ENCODE measurements at places on chromosomes 5 and 9. TPM values are rescaled to one million over a fixed set of nuclear protein-coding genes. Genes with fewer than 3 reads are reported as not detected.

The IL7R gene
- 0.27 TPM for total RNA-seq

The SPAG8 gene
- total RNA-seq, result 4.0 TPM

The EXD3 gene
- 15.2 TPM for total RNA-seq

The YIPF5 gene
- total RNA-seq, result 38.6 TPM

The FBXW11 gene
- total RNA-seq, result 91.2 TPM

The ISL1 gene
- not detected for total RNA-seq

The BBLN gene
- total RNA-seq, result 24.9 TPM

The QRFP gene
- not detected for total RNA-seq

DNA sequence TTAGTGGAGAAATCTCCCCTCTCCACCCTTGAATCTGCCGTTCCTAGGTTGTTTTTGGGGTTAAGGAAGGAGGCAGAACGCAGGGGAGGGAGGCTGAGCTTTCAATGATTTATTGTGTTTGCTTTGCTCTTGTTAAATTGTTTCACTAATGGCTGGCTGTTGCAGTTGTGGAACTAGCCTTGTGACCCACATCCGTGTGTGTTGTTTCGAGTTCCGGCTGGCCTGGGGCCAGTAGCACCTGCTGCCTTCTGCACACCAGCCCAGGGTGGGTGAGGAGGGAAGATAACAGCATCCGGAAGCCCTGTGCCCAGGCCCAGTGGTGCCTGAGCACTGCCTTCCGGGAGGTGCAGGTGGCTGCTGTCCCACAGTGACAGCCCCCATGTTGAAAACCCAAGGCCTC, 3.6 kb downstream of the ERGIC1 start:
- DNase-seq, result no peak

DNA sequence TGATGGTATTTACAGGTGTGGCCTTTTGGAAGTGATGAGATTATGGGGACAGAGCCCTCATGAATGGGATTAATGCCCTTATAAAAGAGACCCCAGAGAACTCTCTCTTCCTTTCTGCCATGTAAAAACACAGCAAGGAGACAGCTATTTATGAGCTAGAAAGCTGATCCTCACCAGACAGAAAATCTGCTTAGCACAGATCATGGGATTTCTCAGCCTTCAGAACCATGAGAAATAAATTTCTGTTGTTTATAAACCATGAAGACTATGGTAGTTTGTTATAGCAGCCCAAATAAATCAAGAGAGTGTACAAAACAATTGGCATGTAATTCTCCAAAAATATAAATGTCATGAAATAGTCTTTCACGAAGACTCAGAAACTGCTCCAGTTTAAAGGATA, 211.0 kb downstream of the PDE4D start:
- no peak for DNase-seq

GRCh38 chr5:99072846-99073245, 144.0 kb upstream of the CHD1 start:
- no peak for DNase-seq

DNA sequence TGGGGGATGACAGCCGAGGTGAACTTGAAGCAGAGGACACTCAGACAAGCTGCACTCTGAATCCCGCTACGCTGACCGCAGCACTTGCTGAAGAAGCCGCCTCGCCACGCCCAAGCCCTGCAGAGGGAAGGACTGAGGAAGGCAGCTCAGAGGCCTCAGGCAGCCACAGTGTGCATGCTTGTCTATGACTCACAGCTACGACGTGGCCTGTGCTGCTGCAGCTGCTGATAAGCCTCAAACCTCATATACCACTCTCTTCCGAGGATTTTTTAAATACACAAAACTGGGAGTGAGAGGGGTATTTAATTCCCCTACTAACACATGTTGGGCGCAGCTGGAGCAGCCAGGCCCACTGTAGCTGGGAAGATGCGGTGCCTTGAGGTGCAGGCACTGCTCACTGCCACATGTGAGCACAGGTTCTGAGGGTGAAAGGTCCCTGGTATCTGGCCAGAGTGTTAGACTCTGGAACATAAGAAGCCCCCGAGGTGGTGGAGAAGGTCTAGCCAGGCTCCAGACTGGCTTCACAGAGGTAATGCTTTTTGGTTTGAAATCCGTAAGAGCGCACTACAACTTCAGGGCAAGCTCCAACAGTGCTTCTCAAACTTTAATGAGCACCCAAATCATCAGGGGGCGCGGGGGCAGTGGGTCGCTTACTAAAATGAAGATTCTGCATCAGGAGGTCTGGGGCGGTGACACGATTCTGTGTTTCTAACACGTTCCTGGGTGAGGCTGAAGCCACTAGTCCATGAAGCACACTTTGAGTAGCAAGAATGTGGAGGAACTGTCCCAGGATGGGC, 196.8 kb downstream of the AUH start:
- no peak for DNase-seq

DNA sequence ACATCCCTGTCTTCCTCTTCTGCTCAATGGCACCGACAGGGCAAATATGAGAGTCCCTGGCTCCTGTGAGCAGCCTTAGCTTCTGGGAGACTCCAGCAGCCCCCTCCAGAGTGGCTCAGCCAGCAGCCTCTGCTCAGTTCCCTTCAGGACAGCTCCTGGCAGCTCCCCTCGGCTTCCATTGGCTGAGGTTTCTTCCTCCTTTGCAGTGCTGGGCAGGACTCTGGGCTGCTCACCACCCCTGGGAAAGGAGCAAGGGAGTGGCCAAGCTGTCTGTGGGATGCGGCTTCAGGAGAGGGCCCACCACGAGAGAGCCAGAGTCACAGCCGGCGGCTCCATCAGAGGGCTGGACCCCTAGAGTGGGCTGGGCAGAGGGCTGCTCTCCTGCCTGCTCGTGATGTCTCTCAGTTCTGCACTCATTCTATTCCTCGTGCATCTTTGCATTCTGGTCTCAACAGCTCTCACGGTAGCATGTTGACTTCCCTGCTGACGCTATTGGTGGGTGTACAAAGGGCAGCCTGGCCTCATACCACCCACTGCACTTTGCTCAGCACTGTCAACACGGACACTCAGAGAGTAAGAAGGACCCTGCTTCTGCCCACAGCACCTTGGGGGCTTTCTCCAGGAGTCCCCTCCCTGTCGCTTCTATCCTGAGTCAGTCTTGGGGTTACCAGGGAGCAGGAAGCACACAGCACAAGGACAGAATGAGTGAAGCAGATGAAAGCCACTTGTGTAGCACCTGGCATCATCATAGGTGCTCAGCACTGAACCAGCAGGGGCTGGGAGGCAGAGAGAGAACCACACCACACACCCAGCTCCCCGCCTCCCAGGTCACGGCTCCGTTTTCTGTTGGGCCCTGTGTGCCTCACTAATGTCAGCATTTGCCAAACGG, 80.9 kb upstream of the ALDH1B1 start:
- no peak for DNase-seq

DNA sequence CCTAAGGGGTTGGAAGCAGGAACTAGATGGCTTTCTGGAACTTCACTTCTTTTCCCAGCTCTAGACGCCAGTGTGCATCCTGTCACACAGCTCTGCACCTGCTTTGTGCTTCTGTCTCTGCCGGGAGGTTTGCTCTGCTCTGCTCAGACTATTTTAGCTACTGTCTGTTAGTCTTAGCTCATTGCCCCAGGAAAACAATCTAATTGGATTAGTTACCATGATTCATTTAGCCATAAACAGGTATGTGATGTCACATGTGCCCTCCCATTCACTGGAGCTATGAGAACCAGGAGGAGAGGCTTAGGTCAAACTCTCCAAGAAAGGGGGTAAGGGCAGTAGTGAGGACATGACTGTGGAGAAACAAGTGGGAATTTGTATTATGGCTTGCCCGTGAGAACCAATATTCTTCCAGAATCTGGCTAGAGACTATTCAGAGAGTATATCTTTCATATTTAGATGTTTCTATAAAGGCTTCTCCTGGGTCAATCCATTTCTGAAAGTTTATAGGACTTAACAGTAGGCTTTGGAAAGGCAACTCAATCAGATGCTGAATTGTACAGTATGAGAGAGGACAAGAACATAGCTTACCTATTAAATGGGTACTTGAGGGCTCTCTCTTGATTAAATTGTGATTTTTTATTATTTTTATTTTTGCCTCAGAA, 22.4 kb upstream of the NREP start:
- no peak for DNase-seq

GRCh38 chr9:136769710-136770191, 5.4 kb upstream of the LCN15 start:
- DNase-seq, result peak; percentile 47

- DNase-seq, result no peak
Measured at GRCh38 chr9:95605816-95606488, 89.2 kb upstream of the PTCH1 start.

GRCh38 chr9:89054865-89055495, 63.7 kb downstream of the S1PR3 start:
- no peak for DNase-seq

DNA sequence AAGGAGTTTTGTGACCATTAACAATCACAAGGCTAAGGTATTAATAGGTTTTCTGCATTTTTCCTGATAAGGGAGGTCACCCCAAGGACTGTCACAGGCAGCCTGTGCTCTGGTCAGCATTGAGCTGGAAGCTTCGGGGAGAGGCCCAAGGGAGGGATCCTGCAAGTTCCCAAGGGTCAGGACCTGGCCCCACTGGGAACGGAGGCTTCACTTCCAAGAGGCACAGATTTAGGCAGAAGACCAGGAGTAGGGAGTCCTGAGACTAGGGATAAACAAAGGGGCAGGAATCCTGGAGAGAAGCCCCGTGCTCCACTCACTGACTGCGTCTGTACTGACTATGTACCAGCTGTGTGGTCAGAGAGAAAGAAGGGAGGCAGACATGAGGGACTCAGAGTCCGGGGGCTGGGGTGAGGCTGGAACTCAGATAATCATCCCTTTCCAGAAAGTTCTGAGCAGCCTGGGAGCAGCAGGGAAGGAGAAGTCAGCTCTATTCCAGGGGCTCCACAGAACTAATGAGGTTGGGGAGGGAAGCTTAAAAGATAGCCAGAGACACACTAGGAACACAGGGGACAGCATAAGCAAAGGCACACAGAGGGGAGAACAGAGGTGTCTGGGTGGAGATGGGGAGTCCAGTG, 37.8 kb downstream of the B4GALT1 start:
- no peak for DNase-seq

- DNase-seq, result no peak
Measured at GRCh38 chr5:173697931-173698579, 81.6 kb upstream of the BOD1 start.

DNA sequence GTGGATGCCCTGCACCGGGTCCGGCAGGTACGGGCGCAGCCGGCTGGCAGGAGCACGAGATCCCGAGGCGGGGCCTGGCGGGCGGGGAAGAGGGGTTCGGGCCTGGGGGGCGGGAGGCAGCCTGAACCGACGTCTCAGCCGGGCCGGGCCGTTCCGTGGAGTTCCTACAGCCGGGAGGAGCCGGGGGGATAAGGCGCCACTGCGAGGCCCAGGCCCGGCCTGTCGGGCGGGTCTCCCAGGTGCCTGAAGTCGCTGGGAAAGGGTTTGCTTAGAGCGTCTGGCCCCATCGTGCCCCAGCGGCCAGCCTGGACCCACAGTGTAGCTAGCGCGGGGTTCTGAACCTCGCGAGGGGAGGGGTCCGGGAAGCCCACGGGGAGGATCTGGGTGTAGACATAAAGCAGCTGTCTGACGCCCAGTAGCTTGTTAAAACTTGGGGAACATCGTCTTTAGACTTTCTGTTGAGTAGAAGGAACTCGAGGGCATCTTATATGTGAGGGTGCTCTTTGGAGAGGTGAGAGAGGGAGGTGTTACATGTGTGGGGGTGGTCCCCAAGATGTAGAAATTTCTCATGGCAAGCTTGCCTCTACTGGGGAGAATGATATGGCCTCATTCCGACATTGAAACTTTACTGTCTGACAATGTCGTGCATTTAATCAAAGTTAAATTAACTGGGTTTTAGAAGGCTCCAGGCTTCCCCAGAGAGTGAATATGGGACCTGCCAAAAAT, 524 bp downstream of the FUBP3 start:
- DNase-seq, result no peak

DNA sequence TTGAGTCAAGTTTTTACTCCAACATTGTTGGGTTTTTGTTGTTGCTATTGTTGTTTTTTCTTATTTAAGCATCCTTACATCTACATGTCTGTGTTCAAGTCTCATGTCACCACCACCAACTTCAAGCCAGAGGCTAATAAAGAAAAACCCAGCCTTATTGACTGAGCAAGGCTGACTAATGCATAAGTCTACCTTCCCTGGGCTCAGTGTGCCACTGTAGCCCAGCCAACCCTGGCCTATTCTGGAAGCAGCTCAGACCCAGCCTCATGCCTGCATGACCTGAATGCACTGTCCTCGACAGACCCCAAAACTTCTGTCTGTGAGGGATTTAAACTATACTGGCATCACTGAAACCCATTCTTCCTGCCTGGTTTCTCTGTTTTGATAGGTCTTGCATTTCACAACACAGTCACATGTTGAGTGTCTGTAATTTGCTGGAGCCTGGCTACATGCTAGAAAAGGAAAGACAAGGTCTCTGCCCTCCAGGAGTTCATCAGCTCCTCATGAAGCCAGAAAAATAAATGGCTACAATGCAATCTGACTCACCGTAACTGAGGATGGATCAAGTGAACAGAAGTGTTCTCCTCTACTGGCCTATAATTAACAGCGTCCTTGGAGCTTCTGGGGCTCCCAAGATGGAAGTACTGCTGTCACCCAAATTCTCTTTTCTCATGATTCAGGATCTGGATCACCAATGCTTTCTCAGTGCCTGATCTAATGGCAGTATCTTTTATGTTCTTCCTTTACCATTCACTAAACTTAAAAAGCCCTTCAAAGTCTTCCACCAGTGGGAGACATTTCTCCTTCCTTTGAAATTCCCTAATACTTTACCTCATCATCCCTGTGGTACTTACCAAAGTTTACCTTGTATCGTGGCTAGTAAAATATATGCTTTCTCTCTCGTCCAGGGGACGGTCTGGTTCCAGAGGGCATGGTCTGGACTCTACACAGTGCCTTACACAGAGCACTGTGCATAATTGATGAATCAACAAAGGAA, 103.9 kb upstream of the IFNE start:
- DNase-seq, result no peak
